Astrocyte of the hippocampus (primary cell): ENCODE measurements at places on chromosomes 3 and 15.

- no peak for DNase-seq
Measured at GRCh38 chr3:45002720-45003119, 23.4 kb upstream of the CLEC3B start.

- no peak for DNase-seq
Measured at GRCh38 chr15:73647259-73648013, 14.2 kb upstream of the NPTN start.

GRCh38 chr3:45489730-45490309, 101.4 kb downstream of the LARS2 start:
- no peak for DNase-seq

DNA sequence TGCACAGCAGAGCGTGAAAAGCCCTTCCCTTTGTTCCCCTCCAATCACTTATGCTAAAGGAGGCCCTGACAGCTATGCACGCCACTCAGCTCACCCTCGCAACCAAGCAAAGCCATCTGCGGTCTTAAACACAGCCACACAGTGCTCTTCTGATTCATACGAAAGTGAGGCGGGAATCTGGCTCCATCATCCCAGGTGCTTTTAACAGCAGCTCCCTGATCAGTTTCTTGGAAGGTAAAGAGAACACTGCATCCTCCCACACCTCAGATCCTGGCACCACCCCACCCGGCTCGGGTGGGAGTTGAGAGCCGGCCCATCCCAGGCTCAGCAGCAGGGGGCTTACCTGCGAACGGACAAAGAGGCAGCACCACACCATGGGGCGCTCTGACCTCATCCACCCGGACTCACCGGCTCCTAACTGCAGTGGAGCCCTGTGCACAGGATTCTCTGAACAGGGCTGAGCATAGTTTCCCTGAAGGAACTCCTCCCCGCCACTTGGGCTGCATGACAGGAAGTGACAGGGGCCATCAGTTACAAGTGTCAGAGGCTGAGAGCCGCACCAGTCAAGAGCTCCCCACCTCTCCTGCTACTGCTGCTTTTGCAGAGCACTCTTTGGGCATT, 114.3 kb upstream of the ARHGEF3 start:
- DNase-seq = no peak

GRCh38 chr15:73755481-73755880, 2.3 kb upstream of the INSYN1 start:
- no peak for DNase-seq

DNA sequence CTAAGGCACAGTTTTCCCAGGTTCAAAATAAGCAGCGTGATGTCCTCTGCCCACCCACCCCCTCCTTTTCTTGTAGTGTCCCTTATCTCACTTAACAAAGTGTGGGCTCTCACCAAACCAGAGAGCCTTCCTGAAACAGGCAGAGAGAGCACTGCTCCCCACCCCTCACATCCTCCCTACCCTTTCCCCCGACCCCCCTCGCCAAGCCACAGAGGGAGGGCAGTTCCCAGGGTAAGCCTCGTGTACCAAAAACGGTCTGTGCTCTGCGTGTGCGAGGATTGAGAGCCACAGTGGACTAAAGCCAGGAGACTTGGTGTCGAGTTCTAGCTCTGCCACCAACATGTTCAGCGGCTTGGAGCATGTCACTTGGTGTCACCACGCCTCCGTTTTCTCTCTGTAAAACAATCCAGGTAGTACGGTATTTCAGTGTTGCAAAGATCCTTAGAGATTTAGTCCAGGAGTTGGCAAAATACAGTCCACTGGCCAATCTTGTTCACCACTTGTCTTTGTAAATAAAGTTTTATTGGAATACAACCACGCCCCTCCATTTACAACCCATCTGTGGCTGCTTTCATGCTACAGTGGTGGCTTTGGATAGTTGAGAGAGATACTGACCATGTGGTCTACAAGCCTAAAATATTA, 249.9 kb downstream of the OPA1 start:
- DNase-seq = no peak

DNA sequence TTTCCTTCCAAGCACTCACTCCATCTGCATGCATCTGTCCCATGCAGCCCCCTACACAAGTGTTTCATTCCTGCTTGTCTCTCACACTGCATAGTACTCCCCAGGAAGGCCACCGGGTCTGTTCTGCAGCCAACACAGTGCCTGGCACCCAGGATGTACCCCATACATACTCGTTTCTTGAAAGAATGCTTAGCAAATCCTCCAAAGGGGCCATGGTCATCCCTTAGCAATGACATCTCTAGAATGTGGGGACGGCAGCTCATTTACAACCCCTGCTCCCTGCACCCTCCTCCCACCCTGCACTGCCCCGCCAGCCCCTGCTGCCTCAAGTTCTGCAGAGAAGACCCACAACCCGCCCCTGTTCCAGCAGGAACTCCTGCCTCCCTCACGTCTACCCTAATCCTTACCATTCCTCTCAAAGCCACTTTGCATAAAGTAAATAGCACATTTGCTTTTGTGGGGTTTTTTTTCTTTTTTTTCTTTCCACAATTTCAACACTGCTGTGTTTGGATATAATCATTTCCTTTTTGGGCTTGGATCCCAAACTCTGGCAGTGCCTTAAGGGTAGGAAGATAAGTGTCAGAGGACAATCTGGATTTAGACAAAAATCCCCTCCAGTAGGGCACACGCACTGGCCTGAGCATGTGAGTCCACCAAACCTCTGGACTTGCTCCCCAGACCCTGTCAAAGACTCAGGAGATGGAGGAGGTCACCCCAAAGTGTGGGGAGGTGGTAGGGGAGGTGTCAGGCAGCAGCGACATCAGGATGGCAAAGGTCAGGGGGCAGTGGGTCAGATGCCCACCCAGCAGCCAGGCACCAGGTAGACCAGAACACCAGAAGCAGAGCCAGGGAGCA, 68.4 kb downstream of the MEGF11 start:
- peak; percentile 39 for DNase-seq

GRCh38 chr15:92960996-92961681, 61.0 kb downstream of the CHD2 start:
- DNase-seq = no peak

- no peak for DNase-seq
Measured at GRCh38 chr15:101148881-101149664, 102.8 kb downstream of the CHSY1 start.

GRCh38 chr3:146605106-146605505, at the start of gene PLSCR5:
Gene PLSCR5, minus strand, starts transcription at chr3:146605346. Its CDS starts 134 bp downstream, at chr3:146605212.
- DNase-seq = peak; percentile 5

DNA sequence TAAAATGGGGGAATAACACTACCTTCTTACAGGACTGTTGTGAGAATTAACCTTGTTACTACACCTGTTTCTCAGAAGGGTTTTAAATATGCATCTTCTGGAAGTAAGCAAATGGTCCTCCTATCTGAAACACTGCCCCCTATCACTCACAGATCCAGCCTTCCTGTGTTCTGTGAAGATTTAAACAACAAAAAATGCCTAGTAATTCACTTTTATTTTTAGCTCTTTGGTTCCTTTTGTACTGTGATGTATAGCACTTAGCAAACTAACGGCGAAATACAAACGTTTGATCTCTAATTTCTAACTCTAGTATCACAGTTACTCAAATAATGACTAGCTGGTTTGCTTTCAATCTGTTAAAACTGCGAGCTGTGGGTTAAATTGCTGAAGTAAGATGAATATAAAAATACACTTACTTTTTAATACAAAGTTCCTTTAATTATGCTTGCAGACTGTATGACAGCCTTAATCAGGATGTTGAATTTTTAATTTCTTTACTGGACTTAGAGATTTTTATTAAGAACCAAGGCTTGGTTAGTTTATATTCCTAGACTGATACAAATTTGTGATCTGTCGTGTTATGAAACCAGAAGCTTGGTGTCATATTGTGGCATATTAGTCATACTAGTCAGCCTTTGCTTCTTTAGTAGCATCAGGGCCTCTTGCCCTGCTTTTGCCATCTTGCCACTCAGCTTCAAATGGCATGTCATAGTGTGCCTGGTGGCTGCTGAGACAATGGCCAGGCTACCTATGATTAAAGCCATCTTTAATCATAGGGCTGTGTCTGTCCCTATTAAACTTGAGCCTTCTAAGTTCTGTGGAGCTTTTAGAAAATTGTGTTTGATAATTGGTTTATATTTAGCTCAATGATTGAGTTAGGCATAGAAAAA, 9.2 kb downstream of the EIF3J start:
- no peak for DNase-seq

- no peak for DNase-seq
Measured at GRCh38 chr3:2148561-2149340, 50.1 kb downstream of the CNTN4 start.

DNA sequence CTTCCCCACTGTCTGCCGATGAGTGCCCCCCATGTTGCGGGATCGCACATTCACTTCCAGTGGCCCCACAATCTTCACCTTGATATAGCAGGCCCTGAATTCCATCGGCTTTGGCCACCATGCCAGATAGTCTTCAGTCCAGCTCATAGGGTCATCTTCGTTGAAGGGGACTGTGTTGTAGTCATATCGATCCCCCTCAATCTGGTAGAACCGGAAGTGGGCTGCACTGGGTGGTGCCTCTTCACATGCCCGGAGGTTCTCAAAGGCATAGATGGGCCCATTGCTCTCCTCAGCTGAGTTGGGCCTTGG, 12.1 kb upstream of the CLPX start:
- no peak for DNase-seq

- DNase-seq = no peak
Measured at GRCh38 chr15:69125236-69125635, 35.2 kb upstream of the GLCE start.

DNA sequence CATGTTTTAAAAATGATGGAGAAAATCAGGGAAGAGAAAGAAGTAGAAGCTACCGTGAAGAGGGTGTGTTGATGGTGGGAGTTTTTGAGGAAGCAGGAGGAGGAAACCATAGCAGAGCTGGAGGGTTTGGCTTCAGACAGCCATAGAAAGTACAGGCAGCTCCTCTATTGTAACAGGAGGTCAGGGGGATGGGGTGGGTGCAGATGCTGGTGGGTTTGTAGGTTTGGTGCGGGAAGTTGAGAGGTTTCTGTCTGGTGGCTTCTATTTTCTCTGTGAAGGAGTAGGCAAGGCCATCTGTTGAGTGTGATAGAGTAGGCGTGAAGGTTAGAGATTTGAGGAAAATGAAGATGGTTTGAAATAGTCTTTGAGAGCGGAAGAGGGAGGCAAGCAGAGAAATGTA, 97.7 kb upstream of the TBC1D5 start:
- no peak for DNase-seq

DNA sequence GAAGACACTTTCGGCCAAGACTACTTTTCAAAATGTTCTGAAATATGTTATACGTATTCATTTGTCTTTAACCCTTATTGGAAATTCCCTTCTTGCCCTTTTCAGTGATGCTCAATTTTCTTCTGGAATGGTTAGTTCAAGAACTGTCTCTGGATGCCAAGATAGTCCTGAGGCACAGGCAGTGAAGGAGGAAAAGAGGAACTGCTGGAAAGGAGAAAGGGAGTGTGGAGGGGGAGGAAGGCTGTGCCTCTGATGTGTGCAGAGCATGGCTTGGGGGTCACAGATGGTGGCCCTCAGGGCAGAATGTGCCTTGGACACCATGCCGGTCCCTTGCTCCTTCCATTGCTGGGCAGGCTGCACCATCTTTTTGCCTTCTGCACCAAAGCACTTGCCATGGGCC, 73.7 kb downstream of the CEP63 start:
- DNase-seq = no peak

GRCh38 chr3:13610006-13610570, 61.2 kb downstream of the FBLN2 start:
- no peak for DNase-seq

DNA sequence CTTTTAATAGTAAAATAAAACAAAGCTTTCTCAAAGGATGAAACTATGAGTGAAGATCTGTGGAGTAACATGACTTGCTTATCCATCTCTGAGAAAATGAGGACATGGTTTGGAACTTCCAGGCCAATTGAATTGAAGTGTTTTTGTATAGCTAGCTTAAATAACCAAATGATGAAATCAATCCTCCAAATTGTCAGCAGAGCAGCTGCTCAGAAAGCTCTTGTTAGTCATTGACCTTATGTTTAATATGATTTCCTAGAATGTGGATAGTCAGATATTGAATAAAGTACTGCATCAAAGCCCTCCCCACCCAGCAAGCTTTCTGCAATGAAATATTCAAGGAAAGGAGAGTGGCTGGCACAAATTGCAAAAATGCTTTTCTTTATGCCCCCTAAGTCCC, 437.2 kb downstream of the MFSD1 start:
- no peak for DNase-seq

- DNase-seq = no peak
Measured at GRCh38 chr15:69508659-69509058, 56.0 kb downstream of the RPLP1 start.

GRCh38 chr15:92288755-92289154, 104.9 kb upstream of the ST8SIA2 start:
- no peak for DNase-seq

DNA sequence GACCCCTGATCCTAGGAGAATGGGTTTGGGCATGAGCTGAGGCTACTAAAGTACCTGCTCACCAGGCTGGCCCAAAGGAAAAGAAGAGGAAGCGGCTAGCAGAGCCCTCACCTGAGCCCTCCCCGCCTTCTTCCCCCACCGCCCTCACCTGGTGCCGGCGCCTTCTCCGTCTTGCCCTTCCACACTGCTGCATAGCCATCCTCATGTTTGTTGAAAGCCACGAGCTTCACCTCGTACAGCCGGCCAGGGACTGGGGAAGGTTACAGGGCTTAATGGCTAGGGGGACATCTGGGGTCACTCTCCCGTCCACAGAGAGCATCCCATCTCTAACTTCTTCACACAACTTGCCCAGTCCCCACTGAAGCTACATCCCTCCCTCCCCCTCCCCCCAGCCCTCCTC, 13.9 kb upstream of the IGDCC3 start:
- no peak for DNase-seq

DNA sequence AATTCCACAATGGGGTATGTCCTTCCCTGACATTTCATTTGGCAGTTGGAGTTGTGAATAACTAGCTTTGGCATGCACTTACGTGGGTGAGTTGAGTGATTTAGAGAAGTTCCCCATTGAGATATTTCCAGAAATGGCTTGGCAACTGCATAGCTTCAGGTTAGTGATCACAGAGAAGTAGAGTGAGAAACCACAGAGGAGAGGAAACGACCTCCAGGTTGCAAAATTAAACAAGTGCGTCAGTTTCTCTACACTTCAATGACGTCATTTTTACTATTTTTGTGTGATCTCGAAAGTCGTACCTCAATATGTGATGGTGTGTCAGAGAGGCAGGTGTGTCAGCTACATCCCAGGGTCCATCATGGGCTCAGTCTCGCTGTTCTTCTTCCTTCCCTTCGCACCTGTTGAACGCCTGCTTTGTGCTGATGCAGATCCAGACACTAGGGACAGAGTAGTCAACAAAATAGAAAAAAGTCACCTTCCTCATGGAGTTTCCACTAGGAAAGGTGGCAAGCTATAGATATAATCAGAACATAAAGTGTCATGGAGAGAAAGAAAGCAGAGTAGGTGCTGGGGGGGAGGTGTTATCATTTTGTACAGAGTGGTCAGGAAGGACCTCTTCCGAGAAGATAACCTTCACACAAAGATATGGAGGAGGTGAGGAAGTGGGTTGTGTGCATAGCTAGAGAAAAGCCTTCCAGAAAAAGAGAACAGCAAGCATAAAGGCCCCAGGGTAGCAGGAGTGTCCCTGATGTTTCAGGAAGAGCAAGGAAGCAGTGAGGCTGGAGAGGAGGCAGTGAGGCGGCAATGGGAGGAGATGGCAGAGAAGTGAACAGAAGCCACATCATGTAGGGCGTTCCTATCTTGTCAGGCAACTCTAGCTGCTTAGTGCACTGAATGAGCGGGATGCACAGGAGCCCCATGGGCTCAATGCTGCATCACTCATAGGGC, 75.6 kb downstream of the MCTP2 start:
- DNase-seq = peak; percentile 57

- no peak for DNase-seq
Measured at GRCh38 chr3:16319307-16319706, 54.3 kb downstream of the OXNAD1 start.
